Fibroblast of lung (primary cell): ENCODE measurements at places on chromosomes 2 and 18.

- H3K36me3 ChIP-seq: no peaks in the 10 kb centered on the region
- no peaks in the 10 kb centered on the region for H3K27me3 ChIP-seq
- no peak overlapping the region for H3K4me3 ChIP-seq
Measured at GRCh38 chr2:68351997-68352396, 13.1 kb upstream of the PLEK start.

DNA sequence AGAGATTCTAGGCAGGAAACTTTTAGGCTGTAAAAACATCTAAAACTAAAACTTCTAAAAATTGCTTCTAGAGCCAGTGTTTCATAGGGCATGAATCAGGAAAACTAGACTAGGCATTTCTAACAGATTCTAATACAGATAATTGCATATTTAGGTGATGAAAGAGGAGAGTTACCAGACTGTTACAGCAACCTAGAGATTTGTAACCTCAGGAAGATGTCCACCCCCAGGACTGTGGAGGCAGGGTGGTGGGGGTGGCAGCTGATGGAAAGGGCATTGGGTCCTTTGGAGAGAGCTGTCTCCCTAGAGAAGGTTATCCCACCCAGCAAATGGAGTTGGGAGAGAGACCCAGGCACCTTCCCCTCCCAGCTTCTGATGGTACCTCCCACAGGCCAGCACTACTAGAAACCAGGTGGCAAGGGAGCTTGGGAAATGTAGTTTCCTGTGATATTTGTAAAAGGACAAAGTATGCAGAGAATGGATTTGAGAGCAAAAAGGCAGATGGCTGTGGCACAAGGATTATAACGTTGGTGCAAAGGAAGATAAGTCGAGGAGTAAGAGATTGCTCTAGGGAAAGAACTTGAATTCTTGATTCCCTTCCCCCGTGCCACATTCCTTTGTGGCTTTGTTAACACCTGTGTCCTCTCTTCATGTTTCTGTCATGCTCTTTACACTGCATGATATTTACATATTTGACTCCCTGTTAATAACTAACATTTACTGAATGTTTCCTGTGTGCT, 75.6 kb upstream of the MGAT5 start:
- DNase-seq: peak; percentile 35
- no peak overlapping the region for H3K4me3 ChIP-seq
- H3K36me3 ChIP-seq: peaks cover 2% of the 10 kb centered on the region
- no peak overlapping the region for H3K27ac ChIP-seq
- no peaks in the 10 kb centered on the region for H3K4me1 ChIP-seq

DNA sequence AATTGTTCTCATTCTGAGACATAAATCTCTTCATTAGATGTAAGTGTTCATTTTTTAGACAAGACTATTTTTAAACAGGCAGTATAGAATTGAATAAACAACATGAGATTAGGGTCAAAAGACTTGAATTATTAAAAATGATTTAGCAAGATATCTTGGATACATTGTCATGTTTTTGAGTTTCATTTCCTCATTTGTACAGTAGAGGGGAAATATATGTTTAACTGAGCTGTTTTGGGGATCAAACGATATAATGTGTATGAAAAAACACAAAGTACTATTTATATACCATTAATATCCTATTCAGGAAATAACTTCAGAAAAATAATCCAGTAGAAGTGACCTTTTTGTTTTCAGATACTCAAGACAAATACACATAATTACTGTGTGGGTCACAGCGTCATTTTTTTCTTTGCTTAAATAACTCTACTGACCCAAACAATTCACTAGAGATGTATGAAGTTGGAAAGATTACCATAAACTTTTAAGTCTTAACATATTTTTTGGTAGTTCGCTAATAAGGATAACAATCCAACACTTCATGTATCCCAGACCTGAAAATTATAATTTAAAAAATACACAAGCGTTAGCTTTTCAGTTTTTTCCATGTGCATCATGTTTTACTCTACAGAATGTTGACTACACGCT, 896 bp upstream of the ASXL3 start:
- peaks cover 21% of the 10 kb centered on the region for H3K27me3 ChIP-seq
- no peak overlapping the region for H3K27ac ChIP-seq
- peak overlapping the region; percentile 48 for H3K4me3 ChIP-seq
- H3K36me3 ChIP-seq: no peaks in the 10 kb centered on the region
- H3K4me1 ChIP-seq: peaks cover 2% of the 10 kb centered on the region
- DNase-seq: peak; percentile 27

DNA sequence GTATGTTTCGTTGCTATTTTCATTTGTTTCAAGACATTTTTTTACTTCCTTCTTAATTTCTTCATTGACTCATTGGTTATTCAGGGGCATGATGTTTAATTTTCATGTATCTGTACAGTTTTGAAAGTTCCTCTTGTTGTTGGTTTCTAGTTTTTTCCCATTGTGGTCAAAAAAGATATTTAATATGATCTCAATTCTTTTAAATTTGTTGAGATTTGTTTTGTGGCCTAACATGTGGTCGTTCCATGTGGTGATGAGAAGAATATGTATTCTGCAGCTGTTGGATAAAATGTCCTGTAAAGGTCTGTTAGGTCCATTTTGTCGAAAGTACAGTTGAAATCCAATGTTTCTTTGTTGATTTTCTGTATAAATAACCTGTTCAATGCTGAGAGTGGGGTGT, 110.3 kb upstream of the MAP4K4 start:
- no peaks in the 10 kb centered on the region for H3K36me3 ChIP-seq
- H3K27me3 ChIP-seq: no peaks in the 10 kb centered on the region
- no peaks in the 10 kb centered on the region for H3K4me1 ChIP-seq
- H3K27ac ChIP-seq: no peak overlapping the region
- H3K4me3 ChIP-seq: no peak overlapping the region

- peaks cover 2% of the 10 kb centered on the region for H3K4me1 ChIP-seq
- H3K27ac ChIP-seq: no peak overlapping the region
- no peak for DNase-seq
- no peaks in the 10 kb centered on the region for H3K36me3 ChIP-seq
- no peak overlapping the region for H3K4me3 ChIP-seq
- peaks cover 27% of the 10 kb centered on the region for H3K27me3 ChIP-seq
Measured at GRCh38 chr18:62611453-62612288, 88.8 kb downstream of the ZCCHC2 start.

- H3K27ac ChIP-seq: no peak overlapping the region
- H3K4me1 ChIP-seq: no peaks in the 10 kb centered on the region
- no peak overlapping the region for H3K4me3 ChIP-seq
Measured at GRCh38 chr2:221001381-221001801, 570.7 kb downstream of the EPHA4 start.

GRCh38 chr2:191977754-191978153, 130.9 kb upstream of the CAVIN2 start:
- no peak overlapping the region for H3K27ac ChIP-seq
- no peak for DNase-seq
- H3K27me3 ChIP-seq: no peaks in the 10 kb centered on the region
- H3K4me1 ChIP-seq: no peaks in the 10 kb centered on the region
- H3K4me3 ChIP-seq: no peak overlapping the region

GRCh38 chr18:51523671-51524070, 326.2 kb upstream of the MEX3C start:
- H3K27me3 ChIP-seq: no peaks in the 10 kb centered on the region
- no peaks in the 10 kb centered on the region for H3K4me1 ChIP-seq

DNA sequence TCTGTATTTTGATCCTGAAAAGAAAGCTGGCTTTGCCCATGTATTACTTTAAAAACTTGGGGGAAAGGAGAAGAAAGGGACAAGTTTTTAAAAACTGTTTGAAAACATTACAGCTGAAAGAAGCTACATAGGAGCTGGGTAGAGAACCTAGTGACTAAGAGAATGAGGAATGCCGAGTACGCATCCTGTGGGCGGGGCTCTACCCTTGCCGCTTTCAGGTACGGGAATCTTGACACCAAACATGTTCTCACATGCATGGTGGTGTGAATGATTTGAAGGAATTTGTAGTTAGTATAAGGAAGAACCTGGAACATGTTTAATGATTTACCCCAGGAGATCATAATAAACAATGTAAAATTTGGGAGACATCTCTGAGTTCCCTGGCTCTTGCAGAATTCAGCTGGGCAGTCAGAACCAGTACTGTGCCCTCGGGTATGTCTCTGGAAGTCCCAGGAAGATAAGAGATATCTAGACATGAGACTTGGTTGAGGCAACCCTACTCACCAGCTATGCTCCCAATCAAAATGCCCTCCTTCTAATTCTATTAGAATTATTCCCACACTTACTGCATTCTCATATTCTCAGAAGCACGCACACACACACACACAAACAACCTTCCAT, 16.5 kb upstream of the TGFA start:
- no peak for DNase-seq
- H3K36me3 ChIP-seq: no peaks in the 10 kb centered on the region
- H3K27ac ChIP-seq: no peak overlapping the region

DNA sequence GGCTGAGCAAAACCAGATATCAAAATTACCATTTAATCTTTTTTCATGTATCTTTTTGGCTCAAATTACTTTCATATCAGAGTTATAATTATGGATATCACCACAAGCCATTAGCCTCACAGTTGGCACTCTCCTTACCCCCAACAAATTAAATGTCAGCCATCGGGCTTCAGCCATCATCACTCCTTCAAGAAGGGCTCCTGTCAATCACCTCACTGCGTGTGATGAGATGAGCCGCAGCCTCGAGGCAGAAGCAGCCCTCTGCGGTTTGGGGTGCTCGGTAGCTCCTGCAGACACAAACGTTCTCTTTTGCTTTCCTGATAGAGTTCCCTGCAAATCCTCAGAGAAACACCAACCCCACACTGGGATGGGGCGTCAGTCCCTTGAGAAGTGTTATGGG, 94.1 kb downstream of the DNER start:
- H3K4me1 ChIP-seq: no peaks in the 10 kb centered on the region
- no peak for DNase-seq
- no peaks in the 10 kb centered on the region for H3K27me3 ChIP-seq
- H3K36me3 ChIP-seq: no peaks in the 10 kb centered on the region
- no peak overlapping the region for H3K27ac ChIP-seq

DNA sequence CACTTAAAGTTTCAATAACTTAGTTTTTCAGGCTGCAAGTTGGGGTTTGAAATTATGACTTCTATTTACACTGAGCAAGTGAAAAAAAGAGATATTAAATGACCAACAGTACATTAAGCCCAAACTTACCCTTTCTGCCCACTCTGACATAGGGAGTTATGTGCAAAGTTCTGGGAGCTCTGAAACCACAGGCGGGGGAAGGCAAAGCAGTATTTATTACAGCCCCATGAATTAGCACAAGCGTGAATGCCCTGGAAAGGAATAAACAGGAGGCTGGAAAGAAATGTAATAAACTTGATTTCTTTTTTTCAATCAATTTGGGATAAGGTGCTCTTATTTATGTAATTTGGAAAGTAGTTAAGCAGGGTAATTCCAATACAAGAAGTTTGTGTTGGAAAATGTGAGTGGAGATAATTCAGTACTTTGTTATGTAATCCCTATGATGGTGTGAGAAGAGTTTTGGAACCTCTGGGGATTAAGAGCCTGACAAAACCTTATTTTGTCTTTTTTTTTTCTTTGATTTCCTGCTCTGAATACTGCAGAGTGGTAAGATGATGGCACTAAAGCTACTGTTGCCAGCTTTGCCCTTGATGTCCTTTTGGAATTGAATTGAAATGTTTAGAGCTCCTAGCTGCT, 351.5 kb downstream of the ARHGAP15 start:
- H3K4me3 ChIP-seq: no peak overlapping the region
- H3K27me3 ChIP-seq: no peaks in the 10 kb centered on the region
- no peak overlapping the region for H3K27ac ChIP-seq
- H3K36me3 ChIP-seq: no peaks in the 10 kb centered on the region
- H3K4me1 ChIP-seq: peaks cover 5% of the 10 kb centered on the region
- no peak for DNase-seq

- H3K4me3 ChIP-seq: no peak overlapping the region
- no peak overlapping the region for H3K27ac ChIP-seq
- no peaks in the 10 kb centered on the region for H3K36me3 ChIP-seq
- peak; percentile 15 for DNase-seq
- H3K27me3 ChIP-seq: no peaks in the 10 kb centered on the region
Measured at GRCh38 chr2:72497763-72498162, 328.1 kb downstream of the EXOC6B start.

DNA sequence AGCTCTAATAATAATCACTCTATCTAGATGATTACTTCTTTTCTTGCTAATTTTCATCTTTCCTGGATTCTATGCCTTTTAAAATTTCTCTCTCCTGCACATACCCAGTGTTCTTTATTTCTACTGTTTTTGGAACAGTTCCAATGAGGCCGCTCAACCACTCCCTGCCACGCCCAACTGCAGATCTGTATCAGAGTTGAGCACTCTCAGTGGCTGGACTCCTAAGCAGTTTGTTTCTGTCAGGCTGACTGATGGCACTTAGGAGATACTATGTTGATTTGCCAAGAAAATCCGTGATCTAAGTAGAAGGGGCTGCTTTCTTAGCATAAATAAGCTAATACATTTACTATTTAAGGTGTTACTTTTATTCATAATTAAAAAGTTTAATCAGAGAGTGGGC, 192.8 kb downstream of the ARHGAP15 start:
- no peak for DNase-seq
- H3K4me3 ChIP-seq: no peak overlapping the region
- no peak overlapping the region for H3K27ac ChIP-seq
- no peaks in the 10 kb centered on the region for H3K36me3 ChIP-seq
- H3K4me1 ChIP-seq: no peaks in the 10 kb centered on the region

DNA sequence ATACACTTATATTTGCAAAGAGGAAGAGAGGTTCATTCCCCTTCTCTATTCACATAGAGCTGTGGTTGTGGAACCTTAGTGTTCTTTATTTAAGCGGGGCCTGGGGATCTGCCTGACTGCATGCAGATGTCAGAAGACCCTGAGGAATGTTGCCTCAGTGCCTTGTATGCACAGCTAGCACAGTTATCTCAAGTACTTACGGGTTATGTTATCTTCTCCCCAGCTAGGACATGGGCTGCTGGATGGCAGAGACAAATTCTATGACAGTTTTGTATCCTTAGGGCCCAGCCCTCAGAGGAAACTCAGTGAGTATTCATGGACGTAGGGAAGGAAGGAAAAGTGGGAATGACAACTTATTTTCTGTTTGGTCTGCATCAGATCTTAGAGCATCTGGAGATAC, 37.7 kb upstream of the RTN4 start:
- no peaks in the 10 kb centered on the region for H3K27me3 ChIP-seq
- no peak overlapping the region for H3K27ac ChIP-seq
- H3K4me1 ChIP-seq: peaks cover 10% of the 10 kb centered on the region
- no peaks in the 10 kb centered on the region for H3K36me3 ChIP-seq
- H3K4me3 ChIP-seq: no peak overlapping the region

GRCh38 chr2:98757904-98758421, 27.0 kb upstream of the MGAT4A start:
- DNase-seq: peak; percentile 71
- H3K27me3 ChIP-seq: peaks cover 2% of the 10 kb centered on the region
- H3K36me3 ChIP-seq: no peaks in the 10 kb centered on the region
- H3K4me1 ChIP-seq: no peaks in the 10 kb centered on the region
